GDM1 (cell line): ENCODE measurements at places on chromosomes 12 and 14.

DNA sequence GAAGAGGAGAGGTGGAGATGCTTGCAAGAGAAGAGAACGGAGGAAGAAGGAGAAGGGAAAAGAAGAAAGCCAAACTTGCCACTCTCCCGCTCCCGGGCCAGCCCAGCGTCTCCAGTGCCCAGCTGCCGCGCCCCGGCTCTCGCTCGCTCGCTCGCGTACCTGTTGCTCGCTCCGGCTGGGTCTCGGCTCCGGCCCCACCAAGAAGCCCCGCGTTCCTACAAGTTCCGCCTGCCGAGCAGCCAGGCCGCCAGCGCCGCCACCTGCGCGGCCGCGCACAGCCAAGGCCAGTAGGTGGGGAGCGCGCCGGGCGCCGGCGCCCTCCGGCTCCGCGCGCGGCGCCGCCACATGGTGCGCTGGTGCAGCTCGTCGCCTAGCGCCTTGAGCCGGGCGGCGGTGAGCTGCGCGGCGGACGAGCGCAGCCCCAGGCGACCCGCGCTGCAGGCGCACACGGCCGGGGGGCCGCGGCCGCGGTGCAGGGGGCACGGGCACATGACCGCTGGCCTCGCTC lies 370 bp downstream of the HRK start:
- DNase-seq, result no peak

DNA sequence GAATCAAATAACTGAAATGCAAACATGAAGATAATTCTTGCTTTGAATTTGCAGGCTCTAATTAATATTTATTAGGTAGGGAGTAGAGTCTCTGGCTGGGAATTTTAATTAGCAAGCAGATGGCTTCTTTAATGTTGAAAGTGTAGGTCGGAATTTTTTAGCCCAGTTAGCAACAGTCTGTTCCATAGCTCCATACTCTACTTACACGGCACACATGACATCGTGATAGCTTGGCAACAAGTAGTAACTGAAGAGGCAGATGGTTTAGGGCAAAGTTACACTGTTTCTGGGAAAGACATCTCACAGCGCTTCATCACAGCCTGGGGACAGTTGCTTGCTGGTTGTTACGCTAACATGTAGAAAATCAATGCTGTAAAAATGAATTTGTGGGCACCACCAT lies 710.7 kb downstream of the GALC start:
- DNase-seq, result no peak

DNA sequence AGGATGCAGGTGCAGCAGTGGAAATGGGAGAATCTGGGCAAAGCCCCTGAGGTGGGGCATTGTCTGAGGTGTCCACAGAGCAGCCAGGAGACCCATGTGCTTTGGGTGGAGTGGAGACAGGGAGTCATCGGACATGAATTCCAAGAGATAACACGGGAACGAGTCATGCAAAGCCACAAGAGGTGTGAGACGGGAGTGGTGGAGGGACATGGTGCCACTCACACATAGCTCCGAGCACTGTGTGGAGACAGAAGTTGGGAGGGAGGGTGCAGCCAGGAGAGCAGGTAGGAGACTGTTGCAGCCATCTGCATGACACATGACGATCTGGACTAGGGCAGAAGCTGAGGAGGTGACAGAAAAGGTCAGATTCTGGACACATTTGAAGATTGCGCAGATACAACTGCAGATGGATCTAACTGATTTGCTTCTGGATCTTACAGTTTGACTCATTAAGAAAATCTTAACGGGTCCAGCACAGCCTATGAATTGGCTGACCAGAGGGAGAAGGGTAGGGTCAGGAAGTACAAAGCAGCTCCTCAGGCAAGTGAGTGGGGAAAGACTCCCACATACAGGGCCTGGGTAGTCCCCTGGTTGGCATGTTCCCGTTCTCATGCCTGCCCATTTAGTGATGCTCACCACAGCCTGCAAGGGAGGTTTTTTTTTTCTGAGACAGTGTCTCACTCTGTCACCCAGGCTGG lies 379.8 kb downstream of the FUT8 start:
- DNase-seq, result no peak

- no peak for DNase-seq
Measured at GRCh38 chr12:112149596-112149995, 24.2 kb downstream of the TRAFD1 start.

DNA sequence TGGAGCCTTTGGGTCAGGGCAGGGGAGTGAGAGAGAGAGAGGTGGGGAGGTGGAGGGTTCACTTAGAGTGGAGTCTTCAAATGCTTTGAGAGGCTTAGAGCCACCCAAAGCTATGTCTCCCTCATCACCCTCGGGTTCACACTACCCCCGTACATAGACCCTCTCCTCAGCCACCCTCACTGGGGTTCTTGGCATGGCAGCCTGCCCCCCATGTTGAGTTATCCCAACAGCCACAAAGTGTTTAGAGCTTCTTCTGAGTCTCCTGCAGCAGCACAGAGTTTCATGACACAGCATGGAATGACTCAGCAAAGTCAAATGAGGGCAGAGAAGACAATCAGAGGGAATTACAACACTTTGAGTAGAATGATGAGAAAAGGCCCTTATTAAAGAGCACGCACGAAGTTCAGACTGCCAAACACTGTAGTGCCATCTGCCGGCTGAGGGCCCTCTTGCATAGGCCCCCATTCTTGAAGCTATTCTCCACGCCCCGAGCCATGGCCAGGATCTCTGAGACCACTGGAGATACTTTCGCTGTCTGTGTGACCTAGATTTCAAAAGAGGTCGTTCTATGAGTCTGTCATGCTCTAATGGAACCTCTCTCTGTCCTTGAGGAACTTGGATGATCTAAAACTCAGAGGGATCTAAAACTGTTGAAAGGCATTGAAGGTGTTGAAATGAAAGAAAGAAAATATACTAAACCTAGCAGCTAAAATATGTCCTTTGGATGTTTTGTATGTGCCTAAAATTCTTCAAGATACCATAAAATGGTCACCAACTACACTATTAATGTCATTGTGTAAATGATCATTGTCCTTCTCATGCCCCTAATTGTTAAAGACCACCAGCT lies 221.9 kb downstream of the PELI2 start:
- peak; percentile 61 for DNase-seq

GRCh38 chr12:122473543-122474323 lies 27.0 kb downstream of the ZCCHC8 start:
- DNase-seq, result no peak

- DNase-seq, result no peak
Measured at GRCh38 chr12:90826036-90826435, 128.9 kb downstream of the CCER1 start.

- no peak for DNase-seq
Measured at GRCh38 chr14:75280291-75280830, 1.7 kb downstream of the FOS start.

GRCh38 chr12:65565601-65566560 lies 258.4 kb upstream of the HMGA2 start:
- DNase-seq, result no peak

DNA sequence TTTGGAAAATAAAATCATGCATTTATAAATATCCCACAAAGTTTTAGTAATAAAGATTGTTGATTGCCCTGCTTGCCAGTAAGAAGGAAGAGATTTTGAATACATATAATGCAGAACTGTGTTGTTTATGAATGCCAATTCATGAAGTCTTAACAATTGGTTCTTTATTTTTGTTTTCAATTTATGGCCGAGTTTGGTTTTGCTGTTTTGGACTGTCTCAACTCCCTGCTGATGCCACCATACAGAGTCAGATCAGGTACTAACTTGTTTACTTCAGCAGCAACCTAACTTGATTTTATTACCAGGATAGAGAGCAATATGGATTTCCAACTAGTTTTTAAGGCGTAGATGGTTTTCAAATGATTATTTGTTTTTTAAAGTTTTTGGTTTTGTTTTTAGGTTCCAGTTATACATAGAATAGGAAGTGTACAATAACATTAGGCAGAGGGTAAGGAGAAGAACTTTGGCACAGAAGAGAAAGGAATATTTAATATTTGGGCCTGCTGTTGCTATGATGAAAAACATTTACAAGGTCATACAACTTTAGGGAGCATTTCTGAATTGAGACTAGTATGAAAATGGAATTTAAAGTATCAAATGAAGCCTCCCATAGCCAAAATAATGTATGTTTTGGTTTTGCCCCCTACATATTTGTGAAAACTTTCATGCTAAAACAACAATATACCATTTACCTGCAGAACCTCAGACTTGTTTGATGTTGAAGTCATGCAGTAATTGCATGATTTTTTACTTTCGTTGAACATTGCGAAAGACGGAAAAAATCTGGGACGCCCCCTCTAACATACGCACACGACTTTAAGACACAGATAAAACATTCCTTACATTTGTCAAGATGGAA lies 904 bp upstream of the FAM177A1 start:
- no peak for DNase-seq

DNA sequence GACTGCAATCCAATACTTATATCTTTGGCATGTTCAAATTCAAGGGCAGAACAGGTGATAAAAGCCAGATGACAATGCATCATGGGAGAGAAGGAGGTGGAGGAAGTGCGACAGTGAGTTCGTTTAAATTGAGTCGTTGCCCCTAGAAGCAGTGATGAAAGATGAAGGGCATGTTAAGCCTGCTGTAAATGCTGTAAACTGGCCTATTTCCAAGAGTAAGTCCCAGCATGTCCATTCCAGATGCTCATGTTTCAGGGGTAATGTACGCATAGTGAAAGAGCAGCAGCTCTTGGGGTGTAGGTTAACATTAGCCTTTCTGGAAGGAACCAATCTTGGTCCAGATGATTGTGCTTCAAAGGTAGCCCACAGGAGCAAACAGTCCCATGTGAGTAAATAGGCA lies 97.1 kb downstream of the C2CD5 start:
- DNase-seq, result no peak

- DNase-seq, result peak; percentile 14
Measured at GRCh38 chr14:61388173-61388975, 67.0 kb downstream of the PRKCH start.

GRCh38 chr12:25276199-25276937 lies 25.6 kb upstream of the KRAS start:
- DNase-seq, result peak; percentile 46
